ENCODE measurements at places on chromosomes 5 and 9.

GRCh38 chr5:27316271-27316650 is 277.9 kb upstream of the CDH9 start:
- DNase-seq: no peak

DNA sequence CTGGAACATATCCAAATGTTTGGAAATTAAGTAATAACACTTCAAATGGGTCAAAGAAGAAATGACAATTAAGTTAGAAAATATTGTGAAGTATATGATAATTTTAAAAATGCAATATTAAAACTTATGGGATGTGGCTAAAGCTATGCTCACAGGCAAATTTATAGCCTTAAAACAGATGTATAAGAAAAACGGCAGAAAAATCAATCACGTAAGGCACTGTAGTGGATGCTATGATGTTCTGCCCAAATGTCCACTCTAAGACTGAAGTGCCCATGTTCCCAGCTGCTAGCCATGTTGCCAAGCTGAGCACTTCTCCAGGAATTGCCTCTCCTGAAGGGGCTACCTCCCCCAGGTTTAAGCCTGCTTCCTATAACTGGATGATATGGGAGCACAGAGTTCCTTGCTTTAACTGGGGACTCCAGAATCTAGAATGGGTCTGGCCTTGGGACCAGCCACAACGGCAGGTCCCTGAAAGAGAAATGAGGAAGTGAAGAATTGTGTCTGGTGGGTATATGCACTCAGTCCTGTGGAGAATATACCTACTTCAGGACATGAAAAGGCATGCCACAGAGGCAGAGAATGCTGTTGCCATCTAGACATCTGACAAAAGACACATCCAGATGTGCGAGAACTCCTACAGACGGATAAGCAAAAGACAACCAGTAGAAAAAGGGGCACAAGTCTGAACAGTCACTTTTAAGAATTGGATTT is 78.2 kb upstream of the RXRA start:
- DNase-seq: no peak

DNA sequence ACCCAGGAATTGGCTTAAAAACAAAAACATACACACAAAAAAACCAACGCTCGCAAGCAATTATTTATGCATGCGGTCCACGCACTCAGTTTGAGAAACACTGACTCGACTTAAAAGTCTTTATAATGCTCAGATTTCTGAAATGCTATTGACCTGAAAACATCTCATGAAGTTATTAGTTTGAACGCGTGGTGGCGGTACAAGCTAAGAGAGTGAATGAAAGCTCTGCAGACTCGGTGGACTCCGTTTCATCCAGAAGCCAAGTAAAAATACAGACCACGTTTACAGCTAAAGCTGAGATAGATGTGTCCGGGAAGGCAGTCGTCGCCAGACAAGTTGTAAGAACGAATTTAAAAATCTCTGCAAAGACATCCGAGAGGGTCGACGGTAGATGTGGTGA is at the start of gene PCDHB6:
TSS of gene PCDHB6 (plus strand) at position 246 of the 400 bp plus-strand sequence. CDS start 201 bp downstream, outside the sequence.
- no peak for DNase-seq

DNA sequence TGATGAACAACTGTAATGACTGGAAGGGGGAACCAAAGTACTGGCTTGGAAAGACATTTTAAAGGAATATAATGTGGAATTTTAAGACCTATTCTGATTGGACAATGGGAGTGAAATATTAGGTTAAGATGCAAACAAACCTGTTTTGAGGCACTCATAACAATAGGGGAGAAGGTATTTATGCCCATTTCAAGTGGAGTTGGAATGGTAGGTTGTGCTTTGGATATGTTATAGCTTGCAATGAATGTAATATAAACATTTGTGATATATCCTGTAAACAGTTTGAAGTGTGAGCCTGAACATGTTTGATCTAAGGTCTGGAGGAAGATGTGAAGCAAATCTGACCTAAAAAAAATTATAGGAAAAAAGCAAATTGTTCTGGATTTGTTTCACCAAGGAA is 129.6 kb upstream of the GRHPR start:
- DNase-seq: no peak

DNA sequence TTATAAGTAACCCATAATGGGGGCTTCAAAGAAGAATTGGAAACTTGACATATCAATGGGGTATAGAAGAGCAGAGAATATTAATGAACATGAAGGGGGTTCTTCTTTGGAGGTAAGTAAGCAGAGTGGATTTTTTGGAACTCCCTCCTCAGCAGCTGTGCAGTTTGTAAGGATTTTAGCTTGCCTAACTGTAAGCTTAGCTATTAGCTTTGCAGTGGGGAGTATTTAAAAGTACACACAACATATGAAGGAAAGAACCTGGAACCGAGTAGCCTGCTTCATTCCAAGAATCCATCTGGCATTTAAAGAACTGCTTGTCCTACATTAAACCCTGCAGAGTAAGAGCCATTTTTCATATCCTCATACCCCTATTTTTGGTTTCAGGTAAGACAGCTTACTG is 2.2 kb upstream of the PBX3 start:
- DNase-seq: no peak

GRCh38 chr9:119477197-119477596 is 108.0 kb upstream of the BRINP1 start:
- no peak for DNase-seq

DNA sequence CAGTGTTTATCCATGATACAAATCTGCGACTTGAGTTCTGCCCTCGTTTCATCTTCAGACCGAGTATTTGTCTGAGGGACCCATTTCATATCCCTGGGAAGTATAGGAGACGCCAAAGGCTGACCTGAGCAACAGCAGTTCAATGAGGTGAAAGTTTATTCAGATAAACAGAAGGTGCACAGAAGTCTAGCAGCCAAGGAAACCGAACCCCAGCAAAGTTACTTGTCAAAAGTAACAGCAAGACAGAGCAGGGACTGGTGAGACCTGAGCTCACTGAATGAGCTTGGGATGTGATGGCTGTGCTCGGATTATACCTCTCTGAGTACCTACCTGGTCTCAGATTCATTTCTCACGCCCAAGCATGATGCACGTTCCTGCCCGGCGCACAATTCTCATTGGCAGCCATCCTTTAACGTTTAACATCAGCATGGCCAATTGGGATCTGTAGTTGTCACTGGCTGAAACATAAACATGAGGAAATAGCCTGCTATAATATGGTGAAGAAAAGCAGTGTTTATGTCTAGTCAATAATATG is 599 bp downstream of the LYRM7 start:
- no peak for DNase-seq

All from NCI-H2107 (cell line).